ENCODE measurements at places on chromosomes 2 and 18.

DNA sequence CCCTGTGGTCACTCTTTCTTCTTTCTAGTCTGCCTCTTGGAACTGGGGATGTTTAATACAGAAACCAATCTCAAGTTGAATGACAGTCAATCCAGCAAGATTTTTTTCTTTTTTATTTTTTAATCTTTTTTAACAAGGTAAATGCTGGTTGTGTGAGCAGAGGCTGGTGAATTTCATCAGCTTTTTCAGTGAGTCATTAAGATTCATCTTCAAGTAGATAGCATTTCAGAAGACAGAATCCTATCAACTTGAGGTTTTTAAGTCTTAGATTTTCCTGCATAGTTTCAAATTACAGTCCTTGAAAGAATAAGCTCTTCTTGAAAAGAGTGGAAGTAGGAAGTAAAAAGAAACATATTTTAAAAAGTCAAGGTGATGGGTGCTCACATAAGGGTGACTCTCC is 12.4 kb downstream of the SLC8A1 start:
- no peak for DNase-seq

GRCh38 chr2:44184106-44184505 is 15.4 kb downstream of the PPM1B start:
- no peak for DNase-seq

- no peak for DNase-seq
These were observed 127.0 kb downstream of the TTC32 start for GRCh38 chr2:19774805-19775176.

- DNase-seq = no peak
These were observed 602.9 kb upstream of the RAB6C start for GRCh38 chr2:129376426-129377077.
